ENCODE measurements at places on chromosomes 7 and 10. TPM values are rescaled to one million over a fixed set of nuclear protein-coding genes. Genes with fewer than 3 reads are reported as not detected.
A peak's percentile ranks its signal among the peaks of the same experiment; 100 is the strongest.

XRCC2 gene
- polyA plus RNA-seq: 5.4 TPM

GRCh38 chr10:2798336-2799022 lies 268.9 kb upstream of the PFKP start:
- DNase-seq: no peak

- DNase-seq: peak; percentile 4
Observed at GRCh38 chr7:50449501-50449880, 659 bp downstream of the FIGNL1 start.

GRCh38 chr10:5142199-5142598 lies 42.8 kb downstream of the AKR1C8 start:
- DNase-seq: peak; percentile 12

PRKCQ gene
- 18.1 TPM for polyA plus RNA-seq

BAMBI gene
- polyA plus RNA-seq: 51.1 TPM

ANXA8 gene
- polyA plus RNA-seq: 0.20 TPM

CCDC3 gene
- 13.3 TPM for polyA plus RNA-seq

- DNase-seq: no peak
Observed at GRCh38 chr7:131106681-131107336, 220.9 kb upstream of the MKLN1 start.

NKX2-3 gene
- not detected for polyA plus RNA-seq

DNA sequence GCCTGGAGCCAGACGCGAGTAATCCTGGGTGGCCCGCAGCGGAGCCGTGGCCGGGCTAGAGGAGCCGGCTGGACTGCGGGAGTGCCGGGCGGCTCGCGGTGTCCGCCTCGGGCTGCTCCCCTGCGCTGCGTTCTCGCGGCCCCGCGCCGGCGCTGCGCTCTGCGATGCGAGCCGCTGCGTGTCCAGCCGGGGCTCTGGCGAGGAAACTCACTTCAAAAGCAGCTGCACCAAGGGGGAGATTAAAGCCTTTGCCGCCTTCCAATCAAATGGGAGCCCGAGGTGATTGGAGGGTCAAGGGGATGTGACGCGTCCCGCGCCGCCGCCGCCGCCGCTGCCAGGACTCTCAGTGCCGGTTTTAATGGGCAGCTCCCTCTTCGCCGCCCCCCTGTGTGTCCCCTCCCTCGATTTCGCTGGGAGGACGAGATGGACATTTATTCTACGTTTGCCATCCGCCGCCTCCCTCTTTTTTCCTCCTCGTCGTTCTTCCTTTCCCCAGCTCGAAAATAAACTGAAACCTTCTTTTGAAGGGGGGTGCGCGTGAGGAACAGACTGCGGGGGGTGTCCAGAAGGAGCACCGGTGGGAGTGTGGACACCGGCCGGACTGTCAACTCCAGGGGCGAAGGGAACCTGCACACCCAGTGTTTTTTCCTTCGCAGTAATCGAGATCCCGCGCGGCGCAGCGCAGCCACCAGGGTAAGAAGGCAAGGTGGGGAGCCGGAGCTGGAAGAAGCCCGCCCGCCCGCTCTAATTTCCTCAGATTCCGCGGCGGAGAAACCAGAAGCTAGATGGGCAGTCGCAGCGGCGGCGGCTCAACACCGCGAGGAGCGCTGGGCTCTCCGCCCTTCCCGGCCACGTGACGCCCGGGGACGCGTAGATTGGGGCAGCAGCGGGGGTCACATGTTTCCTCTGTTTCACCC lies at the start of gene ZNF503:
Gene ZNF503, minus strand, starts transcription at position 196 of the 917 bp plus-strand sequence. CDS start 345 bp downstream, outside the sequence.
- DNase-seq: peak; percentile 95

All from right renal cortex interstitium (tissue), 3 donors.